ENCODE measurements at places on chromosomes 7 and 10.

DNA sequence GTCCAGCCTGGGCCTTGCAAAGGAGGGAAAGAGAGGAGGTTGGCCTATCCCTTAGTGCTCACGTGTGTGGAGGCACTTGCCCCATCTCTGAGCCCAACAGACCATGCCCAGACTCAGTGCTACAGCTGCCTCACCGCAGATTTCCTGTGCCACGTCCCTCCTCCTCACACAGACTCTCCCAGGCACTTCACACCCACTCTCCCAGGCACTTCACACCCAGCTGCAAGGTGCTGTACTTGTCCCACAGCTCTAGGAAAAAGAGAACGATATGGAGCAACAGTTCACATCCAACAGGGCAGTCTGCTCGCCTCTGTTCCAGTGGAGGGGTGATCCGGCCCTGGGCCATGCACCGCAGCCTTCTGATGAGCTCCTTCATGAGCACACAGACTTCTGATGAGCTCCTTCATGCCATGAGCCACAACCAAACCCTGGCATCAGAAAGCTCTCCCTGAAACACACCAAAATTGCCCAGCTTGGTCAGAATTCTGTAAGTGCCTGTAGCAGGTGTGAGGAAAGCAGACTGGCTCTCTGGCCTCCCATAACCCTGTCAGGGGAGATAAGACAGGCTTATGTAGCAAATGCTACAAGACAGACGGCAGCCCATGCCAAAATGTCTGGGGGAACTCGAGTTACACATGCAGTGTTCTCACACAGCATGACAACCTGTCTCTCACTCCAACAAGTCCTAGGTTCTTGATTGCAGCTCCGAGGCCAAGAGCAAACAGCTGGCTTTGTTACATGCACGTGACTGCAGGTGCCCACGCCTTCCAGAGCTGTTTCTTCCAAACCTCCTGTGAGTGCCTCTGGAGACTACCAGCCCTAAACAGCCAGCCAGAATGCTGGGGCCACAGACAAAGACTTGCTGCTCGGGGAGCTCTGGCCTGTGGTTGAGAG is 348.5 kb downstream of the GRID1 start:
- DNase-seq: no peak

- DNase-seq: peak; percentile 99
These were observed 444 bp upstream of the HIP1 start for GRCh38 chr7:75738975-75739795.

DNA sequence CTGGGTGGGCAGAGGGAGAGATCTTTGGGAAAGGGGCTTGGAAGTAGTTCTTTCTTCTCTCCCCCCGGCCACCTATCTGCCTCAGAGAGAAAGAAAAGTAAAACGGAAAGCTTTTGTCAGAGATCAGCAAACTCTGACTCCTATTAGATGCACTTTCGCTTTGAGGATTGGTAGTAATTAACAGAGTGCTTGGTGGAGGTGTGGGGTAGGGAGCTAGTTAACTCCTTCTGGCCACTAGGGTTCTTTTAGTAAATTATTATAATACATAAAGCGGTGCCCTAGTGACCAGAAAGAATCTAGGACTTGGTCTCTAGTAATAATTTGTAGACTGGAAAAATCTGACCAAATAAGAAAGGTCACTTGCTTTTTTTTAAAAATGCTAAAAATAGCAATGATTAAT is 54.6 kb downstream of the CPVL start:
- no peak for DNase-seq

- peak; percentile 83 for DNase-seq
These were observed 31.6 kb downstream of the OGDH start for GRCh38 chr7:44637788-44638594.

GRCh38 chr10:27723436-27723835 is 22.2 kb downstream of the MKX start:
- no peak for DNase-seq

- no peak for DNase-seq
These were observed 20.8 kb downstream of the SCRN1 start for GRCh38 chr7:29968683-29969395.

GRCh38 chr7:5354460-5355232 is 69.0 kb downstream of the TNRC18 start:
- DNase-seq: no peak

- DNase-seq: no peak
These were observed 63.4 kb upstream of the NPTX2 start for GRCh38 chr7:98553666-98554065.

- no peak for DNase-seq
These were observed 132.5 kb downstream of the IMMP2L start for GRCh38 chr7:111429781-111430180.

DNA sequence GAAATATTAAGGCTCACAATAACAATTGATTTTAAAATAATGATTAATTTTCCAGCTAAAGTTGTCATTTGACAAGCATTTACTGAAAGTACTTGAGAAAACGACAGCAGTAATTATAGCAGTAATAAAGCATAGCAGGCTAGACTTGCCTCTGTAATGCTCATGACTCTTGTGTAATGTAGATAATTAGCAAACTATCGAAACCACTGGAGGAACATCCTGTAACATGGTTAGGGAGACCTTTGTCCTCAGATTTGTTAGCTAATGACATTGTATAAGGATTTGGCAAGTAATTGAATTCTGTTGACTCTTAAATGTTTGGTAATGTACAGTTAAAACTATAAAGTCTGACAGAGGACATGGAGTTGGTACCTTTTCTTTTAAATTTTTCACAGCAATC is 24.8 kb downstream of the ARL4A start:
- DNase-seq: no peak

GRCh38 chr7:44167920-44168319 is 21.3 kb downstream of the GCK start:
- no peak for DNase-seq

GRCh38 chr10:3532644-3533043 is 252.4 kb downstream of the KLF6 start:
- no peak for DNase-seq

- DNase-seq: no peak
These were observed 95.0 kb downstream of the FAM53B start for GRCh38 chr10:124649214-124649613.

DNA sequence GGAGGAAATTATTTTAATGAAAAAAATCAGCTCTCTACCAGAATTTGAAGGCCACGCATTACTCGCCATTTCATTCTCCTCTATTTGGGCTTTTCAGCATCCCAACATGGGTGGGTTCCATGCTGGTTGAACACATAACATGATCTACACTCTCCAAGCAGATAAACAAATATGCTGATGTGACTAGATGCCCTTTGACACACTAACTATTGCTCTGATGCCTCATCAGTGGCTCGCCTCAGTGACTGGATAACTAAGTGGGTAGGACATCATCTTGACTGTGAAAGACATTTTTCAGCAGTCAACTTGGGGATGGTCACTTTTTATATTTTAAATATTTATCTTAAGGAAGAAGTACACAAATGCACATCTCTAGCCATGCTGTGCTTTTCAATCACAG is 113.9 kb upstream of the LAMB4 start:
- DNase-seq: no peak

DNA sequence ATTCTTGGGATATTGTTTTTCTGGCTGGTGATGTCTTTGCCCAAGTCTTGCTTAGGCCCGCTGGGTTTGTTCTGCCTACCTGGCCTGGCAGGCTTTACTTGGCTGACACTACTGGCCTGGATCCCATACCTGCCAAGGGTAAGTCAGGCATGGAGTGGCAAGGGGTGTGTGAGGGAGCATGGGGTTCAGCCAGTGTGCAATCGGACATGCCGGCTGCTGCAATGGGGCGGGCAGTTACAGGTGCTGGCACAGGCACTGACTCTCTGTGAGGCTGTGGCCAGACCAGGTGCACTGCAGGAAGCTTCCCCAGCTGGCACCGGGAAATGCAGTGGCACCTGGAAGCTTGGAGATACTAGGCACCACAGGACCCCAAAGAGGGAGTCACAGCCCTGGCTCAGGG is 168.4 kb downstream of the PON1 start:
- DNase-seq: no peak

DNA sequence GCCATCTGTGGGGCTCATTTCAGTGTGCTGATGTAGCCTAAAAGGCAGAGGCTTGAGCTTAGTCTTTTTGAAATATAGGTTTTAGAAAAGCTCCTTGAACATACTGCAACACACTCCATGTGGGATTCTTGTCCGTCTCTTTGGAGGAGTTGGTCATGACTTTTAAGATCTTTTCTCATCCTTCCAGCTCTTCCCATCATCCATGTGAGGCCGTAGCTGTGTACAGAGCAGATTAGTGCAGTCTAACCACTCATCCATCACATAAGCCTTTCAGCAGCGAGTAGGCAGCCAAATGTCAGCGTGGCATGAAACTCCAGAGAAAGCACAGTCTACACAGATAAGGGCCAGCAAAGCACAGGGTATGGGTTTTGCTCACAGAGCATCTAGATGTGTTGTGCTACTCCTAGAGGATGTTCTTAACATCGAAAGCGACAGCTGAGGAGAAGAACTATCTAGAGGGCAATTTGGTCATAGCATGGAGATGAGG is 28.1 kb upstream of the NPVF start:
- DNase-seq: no peak

DNA sequence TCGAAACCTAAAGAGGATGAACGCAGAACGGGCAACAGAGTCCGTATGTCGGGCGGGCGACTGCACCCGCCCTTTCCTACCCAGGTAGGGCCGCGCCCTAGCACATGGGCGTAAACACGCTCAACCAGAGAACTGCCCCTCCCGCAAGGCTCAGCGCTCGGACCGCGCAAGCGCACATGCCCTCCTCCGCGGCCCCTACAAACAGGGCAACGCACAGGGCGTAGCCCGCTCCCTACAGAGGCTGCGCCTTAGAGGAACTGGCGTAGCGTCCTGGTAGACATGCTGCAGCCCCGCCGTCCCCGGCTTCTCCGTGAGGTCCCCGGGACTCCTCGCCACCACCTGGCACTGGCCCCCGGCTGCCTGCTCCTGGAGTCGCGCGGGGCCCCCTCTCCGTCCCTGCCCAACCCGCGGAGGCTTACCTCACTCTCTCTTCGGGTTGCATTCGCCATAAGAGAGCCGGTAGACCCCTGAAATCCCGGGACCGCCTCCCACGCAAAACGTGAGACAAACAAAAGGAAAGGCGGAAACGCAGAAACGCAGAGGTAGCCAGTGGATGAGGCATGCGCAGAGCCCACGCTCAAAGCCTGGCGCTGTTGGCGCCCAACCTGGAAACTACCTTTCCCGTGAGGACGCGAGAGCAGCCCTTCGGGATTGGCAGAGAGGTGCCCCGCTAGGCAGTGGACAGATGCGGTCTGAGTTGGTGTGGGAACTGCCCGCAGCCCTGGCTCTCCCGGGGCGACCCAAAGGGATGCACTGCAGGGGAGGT is at the start of gene ZNF33B:
Gene ZNF33B, minus strand, starts transcription at position 516 of the 766 bp plus-strand sequence. CDS start 1,642 bp downstream, outside the sequence.
- DNase-seq: peak; percentile 95

GRCh38 chr10:51729822-51730555 is 30.6 kb upstream of the CSTF2T start:
- DNase-seq: no peak

DNA sequence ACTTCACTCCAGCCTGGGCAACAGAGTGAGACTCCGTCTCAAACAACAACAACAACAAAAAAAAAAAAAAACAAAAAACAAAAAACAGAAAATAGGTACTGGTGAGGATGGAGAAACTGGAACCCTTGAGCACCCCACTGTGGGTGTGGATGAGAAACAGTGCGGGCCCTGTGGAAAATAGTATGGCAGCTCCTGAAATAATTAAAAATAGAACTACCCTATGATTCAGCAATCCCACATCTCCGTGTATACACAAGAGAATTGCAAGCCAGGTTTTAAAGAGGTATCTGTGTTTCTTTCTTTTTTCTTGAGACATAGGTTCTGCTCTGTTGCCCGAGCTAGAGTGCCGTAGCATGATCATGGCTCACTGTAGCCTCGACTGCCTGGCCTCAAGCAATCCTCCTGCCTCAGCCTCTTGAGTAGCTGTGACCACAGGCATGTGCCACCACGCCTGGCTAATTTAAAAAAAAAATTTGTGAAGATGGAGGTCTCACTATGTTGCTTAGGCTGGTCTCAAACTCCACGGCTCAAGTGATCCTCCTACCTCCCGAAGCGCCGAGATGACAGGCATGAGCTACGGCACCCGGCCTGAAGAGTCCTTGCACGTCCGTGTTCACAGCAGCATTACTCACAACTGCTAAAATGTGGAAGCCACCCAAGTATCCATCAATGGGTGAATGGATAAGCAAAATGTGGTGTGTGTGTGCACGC is 39.5 kb downstream of the EBF3 start:
- no peak for DNase-seq

GRCh38 chr7:19106241-19107080 is 11.0 kb downstream of the TWIST1 start:
- no peak for DNase-seq

DNA sequence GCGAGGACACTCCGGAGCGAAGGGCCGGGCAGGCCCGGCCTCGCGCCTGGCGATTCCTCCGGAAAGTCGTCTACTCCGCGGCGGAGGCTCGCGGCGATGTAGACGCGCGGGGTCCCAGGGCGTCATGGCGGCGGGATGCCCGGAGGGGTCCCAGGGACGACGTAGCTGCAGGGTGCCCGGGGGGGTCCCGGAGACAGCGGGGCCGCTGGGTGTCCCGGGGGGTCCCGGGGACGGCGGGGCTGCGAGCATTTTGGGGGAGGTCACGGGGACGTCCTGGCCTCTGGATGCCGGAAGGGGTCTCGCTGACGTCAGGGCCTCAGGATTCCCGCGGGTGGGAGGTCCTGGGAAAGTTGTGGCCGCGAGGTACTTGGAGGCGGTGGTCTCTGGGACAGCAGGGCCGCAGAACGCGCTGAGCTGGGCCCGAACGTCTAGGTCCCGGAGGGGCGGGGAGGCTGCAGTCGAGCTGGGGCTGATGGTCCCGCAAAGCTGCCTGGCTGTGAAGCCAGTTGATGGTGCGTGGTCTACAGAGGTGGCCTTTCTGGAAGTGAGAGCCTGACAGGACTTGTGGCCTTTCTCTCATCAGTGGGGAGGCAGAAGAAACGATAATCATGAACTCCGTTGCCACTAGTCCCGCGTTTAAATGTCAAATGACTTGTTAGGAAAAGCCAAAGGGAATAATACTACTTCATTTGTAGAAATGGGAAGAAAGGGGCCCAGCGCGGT is 637 bp downstream of the HSPA14 start:
- DNase-seq: peak; percentile 26

DNA sequence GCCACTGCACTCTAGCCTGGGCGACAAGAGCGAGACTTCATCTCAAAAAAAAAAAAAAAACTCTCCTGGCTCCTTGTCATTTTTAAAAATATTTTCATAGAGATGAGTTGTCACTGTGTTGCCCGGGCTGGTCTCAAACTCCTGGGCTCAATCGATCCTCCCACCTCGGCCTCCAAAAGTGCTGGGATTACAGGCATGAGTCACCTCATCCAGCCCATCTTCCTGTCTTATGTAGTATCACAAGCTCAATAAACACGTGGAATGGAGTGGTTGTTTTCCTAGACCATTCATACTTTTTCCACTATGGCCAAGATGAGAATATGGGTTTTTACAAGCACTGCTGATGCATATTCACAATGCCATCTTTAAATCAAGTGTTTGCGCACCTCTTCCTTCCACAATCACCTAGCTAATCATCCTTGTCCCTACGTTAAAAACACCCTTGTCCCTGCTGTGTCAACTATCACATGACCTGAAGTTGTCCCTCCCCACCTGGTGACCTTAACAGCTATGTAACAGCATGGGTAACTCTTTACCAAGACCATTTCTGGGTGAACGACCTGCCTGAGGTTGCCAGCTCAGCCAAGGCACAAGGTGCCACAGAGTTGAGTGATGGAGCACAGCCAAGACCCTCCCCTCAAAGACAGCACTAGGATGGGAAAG is 21.3 kb downstream of the DLG5 start:
- no peak for DNase-seq

- no peak for DNase-seq
These were observed 755 bp downstream of the FAM171A1 start for GRCh38 chr10:15370212-15370855.

GRCh38 chr7:158430308-158431034 is 157.2 kb downstream of the PTPRN2 start:
- no peak for DNase-seq

- DNase-seq: no peak
These were observed 1014.7 kb downstream of the NRG3 start for GRCh38 chr10:82889728-82890127.
